ENCODE measurements at places on chromosomes 16 and 17.

DNA sequence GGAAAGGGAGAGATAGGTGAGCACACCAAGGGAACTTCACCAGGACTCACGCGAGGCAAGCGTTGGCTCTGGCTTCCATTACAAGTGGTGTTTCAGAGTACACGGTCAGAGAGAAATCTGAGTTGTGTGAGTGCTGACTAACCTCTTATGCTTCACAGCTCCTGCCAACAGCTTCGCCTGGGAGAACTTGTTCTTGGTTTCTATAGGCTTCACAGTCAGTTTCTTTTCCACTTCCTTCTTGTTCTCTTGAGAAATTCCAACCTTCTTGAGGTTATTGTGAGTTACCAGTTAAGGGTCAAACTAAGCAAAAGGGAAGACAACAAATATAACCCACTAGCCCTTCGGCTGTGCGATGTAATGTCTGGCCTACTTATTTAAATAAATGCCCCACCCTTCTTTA is 18.9 kb downstream of the PSME3IP1 start:
- DNase-seq = peak; percentile 79

DNA sequence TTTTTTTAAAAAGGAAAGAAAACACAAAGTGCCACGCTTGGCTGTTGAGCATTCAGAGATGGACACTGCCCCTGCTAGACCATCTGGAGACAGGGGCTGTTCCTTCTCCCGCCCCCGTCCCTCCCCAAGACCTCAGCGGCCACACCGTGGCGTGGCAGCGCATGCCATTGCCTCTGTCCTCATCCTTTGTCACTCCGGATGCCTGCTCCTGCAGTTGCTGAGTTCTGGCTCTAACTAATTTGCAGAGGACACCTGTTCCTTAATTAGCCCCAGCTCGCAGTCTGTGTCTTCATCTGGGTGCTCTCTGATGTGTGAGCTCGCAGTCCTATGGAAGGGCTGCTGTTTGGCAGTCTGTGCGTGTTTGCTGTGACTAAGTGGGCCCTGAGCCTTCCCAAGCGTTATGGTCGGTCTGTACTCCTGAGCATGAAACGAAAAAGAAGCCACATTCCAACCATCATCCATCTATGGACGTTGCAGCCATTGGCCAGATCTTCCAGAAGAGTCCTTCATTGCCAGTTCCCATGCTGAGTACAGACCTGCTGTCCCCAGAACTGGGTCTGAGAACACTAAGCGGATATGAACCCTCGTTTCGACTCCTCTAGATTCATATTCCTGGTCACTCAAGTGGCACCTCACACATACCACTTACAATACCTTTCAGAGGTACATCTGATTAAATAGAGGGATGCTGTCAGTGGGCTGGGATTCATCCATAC is 40.9 kb upstream of the NAT9 start:
- DNase-seq = no peak

DNA sequence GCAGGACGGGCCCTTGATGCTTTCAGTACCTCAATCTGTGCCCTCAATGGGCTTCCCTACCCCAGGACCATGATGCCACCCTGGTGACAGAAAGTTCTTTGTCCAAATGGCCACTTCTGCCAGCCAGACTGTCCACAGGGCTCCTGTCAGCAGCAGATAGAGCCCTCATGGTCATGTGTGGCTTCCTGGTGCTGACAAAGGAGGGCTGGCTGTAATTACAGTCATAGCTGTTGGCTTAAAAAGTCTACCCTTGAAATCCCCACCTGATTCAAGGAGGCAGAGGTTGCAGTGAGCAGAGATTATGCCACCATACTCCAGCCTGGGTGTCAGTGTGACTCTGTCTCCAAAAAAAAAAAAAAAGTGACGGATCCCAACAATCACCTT is 3.3 kb downstream of the TRPV2 start:
- no peak for DNase-seq

GRCh38 chr16:24635900-24636610 is 93.4 kb upstream of the TNRC6A start:
- peak; percentile 59 for DNase-seq

GRCh38 chr16:71185347-71185746 is 45.2 kb downstream of the HYDIN start:
- no peak for DNase-seq

DNA sequence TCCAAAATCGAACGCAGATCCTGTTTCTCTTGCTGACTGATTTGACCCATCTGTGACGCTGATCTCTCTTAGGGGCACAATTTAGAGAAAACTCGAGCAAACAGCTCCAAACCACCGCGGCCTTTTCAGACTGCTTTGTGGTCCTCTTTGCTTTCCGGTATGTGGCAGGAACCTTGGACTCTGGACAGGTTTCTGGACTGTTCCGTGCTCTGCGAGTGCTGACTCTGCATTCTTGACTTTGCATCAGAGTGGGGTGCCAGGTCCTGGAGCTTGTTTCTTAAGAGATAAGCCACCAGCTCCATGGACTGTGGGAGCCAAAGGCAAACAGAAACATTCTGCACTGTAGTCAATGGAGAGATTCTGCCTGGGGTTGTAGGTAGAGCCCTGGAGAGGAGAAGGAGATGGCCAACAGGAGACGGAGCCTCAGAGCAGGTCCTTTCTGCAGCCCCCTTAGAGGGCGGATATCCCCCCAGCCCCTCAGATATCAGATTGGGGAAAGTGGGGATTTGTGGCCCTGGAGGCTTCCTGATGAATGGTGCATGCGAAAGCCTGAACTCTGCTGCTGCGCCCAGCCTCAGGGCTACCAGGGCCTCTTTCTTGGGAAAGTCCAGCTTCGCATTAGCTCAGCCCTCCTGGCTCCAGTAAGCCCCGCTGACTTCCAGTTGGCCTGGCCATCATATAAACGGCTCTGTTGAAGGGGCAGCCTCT is 65.6 kb downstream of the WIPI1 start:
- DNase-seq = no peak

DNA sequence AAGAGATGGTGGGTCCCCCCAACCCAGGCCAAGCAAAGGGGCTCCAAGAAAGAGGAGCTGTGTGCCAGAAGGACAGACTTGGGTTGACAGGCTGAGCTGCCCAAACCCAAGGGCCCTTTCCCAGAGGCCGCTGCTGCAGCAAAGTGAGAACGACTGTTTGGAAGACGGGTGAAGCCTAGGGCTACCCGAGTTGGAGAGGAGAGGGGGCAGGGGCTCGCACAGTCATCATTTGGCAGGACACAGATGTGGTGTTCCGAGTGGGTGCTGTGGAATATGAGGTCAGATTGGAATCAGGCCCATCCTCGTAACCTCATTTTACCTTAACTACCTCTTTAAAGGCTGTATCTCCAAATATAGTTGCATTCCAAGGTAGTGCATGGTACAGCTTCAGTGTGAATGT is 5.3 kb upstream of the MFAP4 start:
- no peak for DNase-seq

DNA sequence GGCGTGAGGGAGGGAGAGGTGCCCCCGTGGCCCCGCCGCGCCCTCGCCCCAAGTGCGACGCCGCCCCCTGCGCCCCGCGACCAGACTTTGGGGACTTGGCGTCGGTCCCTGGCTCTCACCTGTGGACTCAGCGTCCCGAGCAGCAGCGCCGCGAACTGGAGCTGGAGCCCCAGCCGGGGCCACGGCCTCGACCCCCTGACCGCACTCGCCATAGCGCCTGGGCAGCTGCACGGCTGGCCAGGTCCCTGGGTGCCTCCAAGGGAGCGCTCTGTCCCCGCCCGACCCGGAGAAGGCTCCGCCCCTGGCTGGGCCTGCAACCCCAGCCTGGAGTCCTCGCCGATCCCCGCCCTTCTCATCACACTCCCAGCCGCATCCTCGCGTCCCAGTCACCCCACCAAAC is at the start of gene ERN2:
TSS of gene ERN2 (minus strand) at position 247 of the 400 bp plus-strand sequence. CDS start at position 212, 35 bp downstream.
- DNase-seq = no peak

- DNase-seq = no peak
Observed at GRCh38 chr16:29315046-29315445, 91.5 kb downstream of the NPIPB11 start.

GRCh38 chr17:83154311-83155127 is 75.1 kb downstream of the METRNL start:
- DNase-seq = no peak

DNA sequence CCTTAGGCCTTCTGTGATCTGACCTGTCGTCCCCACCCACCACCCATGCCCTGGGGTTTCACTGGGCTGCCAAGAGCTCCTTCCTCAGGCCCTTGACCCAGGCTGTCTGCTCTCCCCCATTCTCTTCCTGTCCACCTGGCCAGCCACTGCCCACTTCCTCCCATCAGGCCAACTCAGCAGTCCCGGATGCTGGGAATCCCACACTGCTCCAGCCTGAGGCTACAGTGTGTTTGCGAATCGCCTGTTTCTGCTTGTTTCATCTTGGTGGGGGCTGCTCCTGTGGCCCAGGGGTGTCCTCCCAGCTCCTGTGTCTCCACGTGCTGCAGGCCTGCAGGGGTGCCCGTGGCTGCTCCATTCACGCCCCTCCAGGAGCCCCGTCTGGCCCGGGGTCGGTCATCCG is 839 bp upstream of the METRN start:
- no peak for DNase-seq

DNA sequence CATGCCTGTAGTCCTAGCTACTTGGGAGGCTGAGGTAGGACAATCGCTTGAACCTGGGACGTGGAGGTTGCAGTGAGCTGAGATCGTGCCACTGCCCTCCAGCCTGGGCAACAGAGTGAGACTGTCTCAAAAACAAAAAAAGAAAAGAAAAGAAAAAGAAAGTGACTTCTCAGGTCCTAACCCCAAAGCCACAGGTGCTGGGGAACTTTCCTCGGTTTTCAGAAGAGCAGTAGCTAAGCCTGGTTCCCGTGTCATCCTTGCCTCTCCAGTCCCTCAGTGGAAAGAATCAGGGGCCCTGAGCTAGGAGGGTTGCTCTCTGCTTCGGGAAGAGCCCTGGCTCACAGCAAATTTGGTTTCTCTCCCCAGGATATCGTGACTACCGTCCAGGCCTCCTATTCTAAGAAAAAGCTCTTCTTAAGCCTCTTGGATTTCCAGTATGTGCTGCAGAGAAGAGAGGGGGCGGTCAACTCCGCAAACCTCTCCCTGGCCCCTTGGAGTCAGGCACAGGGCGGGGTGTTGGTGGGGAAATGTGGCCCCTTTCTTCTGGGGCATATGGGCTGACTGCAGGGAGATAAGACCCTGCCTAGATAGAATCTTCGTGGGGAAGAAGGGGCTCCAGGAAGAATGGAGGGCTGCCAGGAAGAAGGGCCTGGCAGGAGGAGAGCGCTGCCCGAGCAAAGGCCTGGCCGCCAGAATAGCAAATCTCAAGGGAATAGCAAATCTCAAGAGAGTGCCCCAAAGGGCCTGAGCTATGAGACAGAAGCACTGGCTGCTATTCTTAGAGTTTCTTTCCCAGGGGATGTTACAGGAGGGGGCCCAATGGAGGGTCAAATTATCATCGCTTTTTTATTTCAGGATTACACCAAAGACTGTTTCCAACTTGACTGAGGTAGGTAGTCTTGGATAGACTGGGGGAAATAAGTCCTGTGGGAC is 8.3 kb upstream of the NLRC5 start:
- no peak for DNase-seq

DNA sequence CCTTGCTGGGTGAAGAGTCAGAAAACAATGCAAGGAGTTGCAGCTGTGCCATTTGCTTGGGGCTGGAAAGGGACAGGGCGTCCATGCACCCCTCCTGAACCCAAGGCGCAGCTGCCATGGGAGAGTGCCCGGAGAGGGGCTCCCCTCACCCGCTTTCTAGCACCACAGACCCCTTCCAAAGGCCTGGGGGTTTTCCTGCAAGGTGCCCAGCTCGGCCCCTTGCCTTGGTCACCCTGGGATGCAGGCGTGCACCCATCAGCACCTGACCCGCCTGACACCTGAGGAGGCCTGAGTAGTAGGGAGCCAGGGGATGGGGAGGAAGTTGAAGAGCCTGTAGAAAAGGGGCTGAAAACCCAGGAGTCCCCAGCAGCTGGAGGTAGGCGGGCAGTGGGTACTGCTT is 30.3 kb downstream of the TMEM186 start:
- no peak for DNase-seq
